Aorta (tissue), 5 donors: ENCODE measurements at places on chromosomes 1 and 21. TPM values are rescaled to one million over a fixed set of nuclear protein-coding genes. Genes with fewer than 3 reads are reported as not detected.

The CFAP57 gene
- 1.3 TPM for polyA plus RNA-seq

The LRRC39 gene
- 2.0 TPM for polyA plus RNA-seq

GRCh38 chr1:44300852-44301251 lies 54.2 kb downstream of the ERI3 start:
- no peak for DNase-seq

DNA sequence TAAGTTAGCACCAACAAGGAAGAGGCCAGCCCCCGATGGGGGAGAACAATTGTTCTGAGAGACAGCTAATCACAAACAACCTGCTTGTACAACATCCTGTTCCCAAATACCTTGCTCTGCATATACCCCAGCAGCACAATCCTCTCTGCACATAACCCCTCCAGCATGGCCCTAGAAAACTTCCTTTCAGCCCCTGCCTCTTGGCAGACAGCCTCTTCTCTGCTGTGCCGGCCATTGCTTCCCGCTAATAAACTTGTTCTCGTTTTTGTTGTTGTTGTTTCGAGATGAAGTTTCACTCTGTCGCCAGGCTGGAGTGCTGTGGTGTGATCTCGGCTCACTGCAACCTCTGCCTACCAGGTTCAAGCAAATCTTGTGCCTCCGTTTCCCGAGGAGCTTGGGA lies 392.7 kb downstream of the SMYD3 start:
- no peak for DNase-seq

The DDR2 gene
- polyA plus RNA-seq: 28.5 TPM

DNA sequence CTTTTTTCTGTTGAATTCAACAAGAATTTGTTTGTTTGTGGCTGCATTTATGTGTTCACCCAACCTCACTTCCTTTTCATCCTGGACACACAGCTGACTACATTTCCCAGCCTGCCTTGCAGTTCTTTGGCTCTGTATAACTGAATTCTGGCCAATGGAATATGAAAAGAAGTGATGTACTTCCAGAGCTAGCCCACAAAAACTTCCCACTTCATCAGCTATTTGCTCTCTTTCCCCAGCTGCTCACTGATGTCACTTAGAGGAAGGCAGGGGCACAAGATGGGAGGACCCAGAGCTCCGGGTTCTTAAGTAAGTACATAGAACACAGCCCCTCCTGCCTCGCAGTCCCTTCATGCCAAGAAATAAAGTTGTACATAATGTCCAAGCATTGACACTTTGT lies 235.0 kb upstream of the FGGY start:
- no peak for DNase-seq

The ATP6V1G3 gene
- polyA plus RNA-seq: not detected

The WDR64 gene
- polyA plus RNA-seq: not detected

DNA sequence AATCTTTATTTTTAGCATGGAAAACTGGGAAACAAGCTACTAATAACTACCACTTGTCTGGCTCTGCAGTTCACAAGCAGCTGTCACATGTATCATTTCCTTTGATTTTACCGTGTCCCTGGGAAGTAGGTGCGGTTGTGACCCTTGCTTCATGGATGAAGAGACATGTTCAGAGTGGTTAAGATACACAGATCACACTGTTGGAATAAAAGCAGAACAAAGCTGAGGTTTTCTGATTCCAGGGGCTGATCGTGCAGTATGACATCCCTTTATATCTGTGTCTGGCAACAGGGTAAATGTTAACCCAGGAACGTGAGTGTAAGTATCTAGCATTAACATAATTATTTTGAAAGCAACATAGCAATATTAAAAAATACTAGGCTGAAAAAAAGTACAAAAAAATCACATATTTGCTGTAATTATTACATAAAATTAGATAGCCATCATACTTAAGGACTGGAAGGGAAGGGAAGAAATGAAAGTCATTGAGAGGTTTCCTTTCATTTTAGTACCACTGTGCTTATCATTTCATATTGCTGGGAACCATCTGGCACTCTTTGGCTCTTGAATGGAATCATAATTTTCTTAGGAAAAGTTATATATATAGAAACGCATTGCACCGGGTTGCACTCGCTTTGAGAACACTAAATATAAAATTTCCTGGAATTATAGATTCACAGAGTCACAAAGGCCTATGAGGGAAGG lies 62.8 kb upstream of the PAXBP1 start:
- no peak for DNase-seq

The COL24A1 gene
- 0.38 TPM for polyA plus RNA-seq

The AKIRIN1 gene
- 22.0 TPM for polyA plus RNA-seq

- no peak for DNase-seq
Measured at GRCh38 chr21:38342739-38343138, 85.9 kb downstream of the KCNJ15 start.

DNA sequence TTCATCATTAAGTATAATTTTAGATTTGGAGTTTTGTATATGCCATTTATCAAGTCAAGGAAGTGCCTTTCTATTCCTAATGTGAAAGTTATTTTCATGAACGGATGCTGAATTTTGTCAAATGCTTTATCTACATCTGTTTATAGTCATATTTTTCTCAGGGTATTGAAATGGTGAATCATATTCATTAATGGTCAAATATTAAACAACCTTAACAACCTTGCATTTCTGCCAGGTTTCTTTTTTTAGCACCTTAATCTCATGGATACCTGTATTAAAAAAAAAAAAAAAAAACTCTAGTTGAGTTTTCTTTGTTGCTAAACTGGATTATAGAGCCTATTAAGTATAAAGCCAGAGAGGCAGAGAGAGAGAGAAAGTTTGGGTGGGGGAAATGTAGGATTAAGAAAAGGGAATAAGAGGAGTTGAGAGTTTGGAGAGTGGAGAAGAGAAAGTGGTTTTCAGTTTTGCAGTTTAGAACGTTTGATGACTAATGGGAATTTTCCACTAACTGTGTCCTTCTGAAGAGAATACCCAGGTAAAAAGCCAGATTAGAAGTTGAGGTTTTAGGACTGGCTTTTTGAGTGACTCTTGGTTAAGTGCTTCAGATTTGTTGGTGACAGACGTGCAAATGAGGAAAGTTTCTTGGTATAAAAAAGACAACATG lies 305.0 kb downstream of the HLX start:
- no peak for DNase-seq

GRCh38 chr1:172142324-172142723 lies 278.2 kb upstream of the C1orf105 start:
- DNase-seq: no peak

The RNU1-2 gene
- polyA plus RNA-seq: not detected

GRCh38 chr1:226816576-226816975 lies 53.8 kb upstream of the PSEN2 start:
- DNase-seq: no peak

The RRP15 gene
- polyA plus RNA-seq: 3.4 TPM

DNA sequence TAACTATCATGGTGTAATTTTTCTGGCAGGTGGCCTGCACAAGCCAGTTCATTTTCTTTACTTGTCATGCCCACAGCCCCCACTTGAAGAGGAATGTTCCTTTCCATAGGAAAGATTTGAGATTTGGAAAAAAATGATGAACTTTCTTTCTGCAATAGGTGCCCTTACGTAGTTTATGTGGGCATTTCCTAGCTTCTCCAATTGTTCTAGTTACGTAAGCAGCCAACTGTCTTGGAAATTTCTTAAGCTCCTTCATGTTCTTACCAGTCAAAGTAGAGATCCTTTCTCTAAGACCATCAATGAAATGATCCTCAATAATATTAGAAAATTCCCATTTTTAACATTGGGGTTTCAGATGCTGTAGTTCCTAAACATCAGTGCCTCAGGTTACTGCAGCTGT lies 109.5 kb upstream of the F3 start:
- no peak for DNase-seq

DNA sequence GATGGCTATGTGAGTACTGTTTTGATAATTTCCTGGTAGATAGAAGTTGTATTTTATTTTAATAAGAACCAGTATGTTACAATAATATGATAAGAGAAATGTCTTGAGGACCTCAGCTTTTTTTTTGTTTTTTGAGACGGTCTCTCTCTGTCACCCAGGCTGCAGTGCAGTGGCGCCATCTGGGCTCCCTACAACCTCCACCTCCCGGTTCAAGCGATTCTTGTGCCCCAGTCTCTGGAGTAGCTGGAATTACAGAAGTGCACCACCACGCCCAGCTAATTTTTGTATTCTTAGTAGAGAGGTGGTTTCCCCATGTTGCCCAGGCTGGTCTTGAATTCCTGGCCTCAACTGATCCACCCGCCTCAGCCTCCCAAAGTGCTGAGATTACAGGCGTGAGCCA lies 968.1 kb upstream of the ADGRL4 start:
- no peak for DNase-seq

- no peak for DNase-seq
Measured at GRCh38 chr1:210654176-210654981, 325.7 kb downstream of the HHAT start.

- peak; percentile 11 for DNase-seq
Measured at GRCh38 chr1:205589046-205589445, 42.8 kb downstream of the ELK4 start.

DNA sequence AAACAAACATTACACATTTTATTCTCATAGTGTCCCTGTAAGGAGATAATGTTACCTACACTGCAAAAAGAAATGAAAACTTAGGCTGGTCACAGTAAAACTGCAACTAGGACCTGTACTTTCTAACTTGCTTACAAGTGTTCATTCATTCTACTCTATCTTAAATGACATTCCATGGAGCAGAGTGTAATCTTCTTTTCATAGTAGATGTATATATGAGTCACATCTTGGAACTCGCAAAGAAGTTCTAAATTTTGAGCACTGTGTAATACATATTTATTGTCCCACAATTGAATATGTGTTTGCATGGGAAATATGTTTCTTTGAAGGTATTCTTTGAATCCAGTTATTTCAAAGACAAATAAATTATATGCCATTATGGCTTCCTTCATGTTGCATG lies 1258.5 kb upstream of the ADGRL2 start:
- DNase-seq: no peak
